ENCODE measurements at places on chromosomes 4 and X.

GRCh38 chr4:41111791-41112190 lies 102.6 kb downstream of the APBB2 start:
- no peak for DNase-seq

DNA sequence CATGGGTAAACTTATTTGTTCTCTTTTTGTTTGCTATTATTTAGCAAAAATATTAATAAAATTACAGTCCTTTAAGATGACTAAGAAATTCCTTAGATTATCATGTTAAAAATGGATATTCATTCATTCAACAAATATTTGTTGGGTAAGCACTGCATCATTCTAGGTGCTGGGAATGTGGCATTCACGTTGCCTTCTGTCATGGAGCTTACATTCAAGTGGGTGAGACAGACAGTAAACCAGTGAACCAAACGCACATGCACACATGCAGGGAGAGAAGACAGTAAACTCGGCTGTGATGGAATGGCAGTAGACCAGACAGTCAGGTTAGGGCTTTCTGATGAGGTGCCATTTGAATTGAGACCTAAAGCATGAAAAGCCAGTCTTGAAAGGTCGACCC lies 91.8 kb downstream of the STOX2 start:
- peak; percentile 74 for DNase-seq

DNA sequence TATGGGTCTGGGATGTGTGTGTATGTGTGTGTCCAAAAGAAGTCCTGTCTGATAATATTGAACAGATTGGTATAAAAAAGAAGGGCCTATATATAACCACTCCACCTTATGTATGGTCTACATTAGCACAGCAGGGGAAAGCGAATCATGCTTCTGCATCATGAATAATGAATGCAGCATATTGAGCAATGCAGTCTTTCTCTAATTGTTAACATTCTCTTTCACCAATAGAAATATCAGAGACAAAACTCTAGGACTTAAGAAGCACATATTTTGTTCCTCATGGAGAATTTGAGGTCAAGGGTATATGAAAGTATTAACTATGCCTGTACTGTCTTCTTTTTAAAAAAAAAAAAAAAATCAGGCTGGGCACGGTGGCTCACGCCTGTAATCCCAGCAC lies 264.3 kb upstream of the NOCT start:
- peak; percentile 42 for DNase-seq

GRCh38 chr4:180766944-180767729 lies 1476.1 kb upstream of the TENM3 start:
- DNase-seq, result no peak

DNA sequence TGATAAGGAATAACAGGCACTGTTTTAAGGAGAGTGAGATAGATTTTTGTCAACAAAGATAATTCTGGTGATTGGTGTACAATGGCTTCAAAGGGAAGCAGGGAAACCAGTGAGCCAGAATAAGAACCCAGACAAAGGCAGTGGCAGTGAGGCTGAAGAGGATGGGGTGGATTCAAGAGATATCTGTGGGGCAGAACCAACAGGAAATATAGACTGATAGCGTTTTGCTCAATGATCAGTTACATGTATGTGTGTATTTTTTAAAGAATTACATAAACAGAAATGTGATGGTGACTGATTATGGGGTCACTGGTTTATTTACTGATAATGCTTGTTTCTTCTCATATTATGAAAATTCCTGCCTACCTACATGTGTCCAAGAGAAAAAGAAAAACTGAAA lies 66.4 kb downstream of the AMMECR1 start:
- no peak for DNase-seq

- no peak for DNase-seq
Observed at GRCh38 chr4:110415478-110415877, 60.5 kb upstream of the ENPEP start.

- DNase-seq, result no peak
Observed at GRCh38 chr4:11430536-11430935, 1.8 kb upstream of the HS3ST1 start.

- no peak for DNase-seq
Observed at GRCh38 chrX:10208953-10209352, 52.2 kb downstream of the CLCN4 start.

- DNase-seq, result peak; percentile 41
Observed at GRCh38 chrX:70433848-70434351, 10.7 kb upstream of the DLG3 start.

Measured in iris pigment epithelial cell (primary cell).